NCI-H1048 (cell line): ENCODE measurements at places on chromosomes 16 and 17.

GRCh38 chr16:50550866-50551641, 2.9 kb downstream of the NKD1 start:
- DNase-seq, result no peak

GRCh38 chr16:22888791-22889190, 74.8 kb downstream of the HS3ST2 start:
- DNase-seq, result no peak

DNA sequence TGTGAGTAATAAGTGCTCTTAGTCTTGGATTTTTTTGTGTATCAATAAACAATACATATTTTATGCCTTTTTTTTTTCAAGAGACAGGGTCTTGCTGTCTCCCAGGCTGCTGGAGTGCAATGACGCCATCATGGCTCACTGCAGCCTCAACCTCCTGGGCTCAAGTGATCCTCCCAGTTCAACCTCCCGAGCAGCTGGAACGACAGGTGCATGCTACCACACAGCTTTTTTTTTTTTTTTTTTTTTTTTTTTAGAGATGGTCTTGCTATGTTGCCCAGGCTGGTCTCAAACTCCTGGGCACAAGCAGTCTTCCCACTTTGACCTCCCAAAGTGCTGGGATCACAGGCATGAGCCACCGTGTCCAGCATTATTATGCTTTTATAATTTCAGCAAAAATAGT, 13.0 kb downstream of the ACSF2 start:
- no peak for DNase-seq

DNA sequence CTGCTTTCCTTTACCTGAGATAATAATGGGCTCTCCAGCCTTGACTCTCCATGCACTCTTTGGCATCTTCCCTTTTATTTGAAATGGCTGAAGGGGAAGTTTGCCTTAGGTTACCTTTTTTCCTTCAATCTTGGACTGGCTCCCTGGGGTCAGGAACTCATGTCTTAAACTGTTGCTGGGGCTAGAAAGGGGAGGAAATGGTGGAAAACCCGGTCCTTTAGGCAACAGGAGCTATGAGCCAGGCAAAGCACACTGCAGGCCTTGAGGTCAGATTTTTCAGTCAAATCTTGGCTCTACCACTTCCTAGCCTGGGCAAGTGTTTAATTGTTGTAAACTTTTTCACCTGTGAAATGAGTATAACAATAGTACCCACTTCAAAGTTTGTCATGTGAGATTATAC, 30.2 kb downstream of the MINK1 start:
- no peak for DNase-seq

- no peak for DNase-seq
Observed at GRCh38 chr17:41301916-41302901, at the start of gene KRTAP29-1. Gene KRTAP29-1 (minus strand): TSS chr17:41302851. CDS start chr17:41302851, 0 bp downstream.

GRCh38 chr17:72687886-72688285, 404.6 kb downstream of the SLC39A11 start:
- DNase-seq, result no peak

DNA sequence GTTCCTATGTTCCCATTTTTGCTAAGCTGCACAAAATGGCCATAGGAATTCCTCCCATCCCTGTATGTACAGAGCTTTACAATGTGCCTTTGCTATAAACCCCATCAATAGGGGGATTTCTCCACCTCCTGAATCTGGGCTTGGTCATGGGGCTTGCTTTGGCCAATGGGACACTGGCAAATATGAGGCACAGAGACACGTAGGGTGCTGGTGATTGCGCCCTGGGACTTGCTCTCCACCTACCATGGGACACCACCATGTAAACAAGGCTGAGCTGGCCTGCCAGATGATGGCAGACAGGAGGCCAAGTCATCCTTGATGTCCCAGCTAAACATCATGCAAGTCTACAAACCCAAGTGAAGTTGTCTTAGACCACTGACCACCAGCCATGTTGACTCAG, 15.3 kb upstream of the ALDH3A1 start:
- DNase-seq, result no peak

- DNase-seq, result no peak
Observed at GRCh38 chr16:67593288-67593687, 31.0 kb downstream of the CTCF start.

DNA sequence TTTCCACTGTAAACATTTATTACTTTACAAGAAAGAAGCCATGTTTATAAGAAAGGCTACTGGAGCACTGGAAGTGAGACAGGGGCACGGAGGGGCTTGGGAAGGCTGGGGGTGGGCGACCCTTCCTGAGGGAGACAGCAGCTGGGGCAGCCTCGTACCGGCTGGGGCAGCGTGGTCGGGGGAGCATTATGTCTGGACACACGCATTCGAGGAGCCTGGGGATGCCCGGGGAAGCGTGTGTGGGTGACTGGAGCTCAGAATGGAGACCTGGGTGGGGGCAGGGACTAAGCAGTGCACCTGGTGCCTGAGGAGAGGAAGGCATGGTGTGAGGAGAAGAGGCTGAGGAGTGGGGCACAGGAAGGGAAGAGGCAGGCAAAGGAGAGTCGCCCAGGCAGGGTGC, 64.5 kb downstream of the SRCIN1 start:
- DNase-seq, result no peak

DNA sequence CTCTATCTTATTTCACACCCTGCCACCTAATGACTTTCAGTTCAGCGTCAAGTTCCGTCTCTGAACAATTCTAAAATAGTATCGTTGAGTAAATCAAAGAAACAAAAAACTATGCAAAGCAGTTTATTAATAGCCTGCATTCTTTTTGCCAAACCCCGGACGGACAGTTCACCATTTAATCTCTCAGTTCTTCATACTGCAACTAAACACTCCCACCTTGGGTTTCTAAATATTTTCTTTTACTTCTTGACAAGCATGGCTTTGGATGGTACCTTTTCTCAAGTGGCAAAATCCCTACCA, 1.2 kb downstream of the MYH11 start:
- no peak for DNase-seq

- DNase-seq, result no peak
Observed at GRCh38 chr16:30744183-30744582, 4.0 kb upstream of the PHKG2 start.

DNA sequence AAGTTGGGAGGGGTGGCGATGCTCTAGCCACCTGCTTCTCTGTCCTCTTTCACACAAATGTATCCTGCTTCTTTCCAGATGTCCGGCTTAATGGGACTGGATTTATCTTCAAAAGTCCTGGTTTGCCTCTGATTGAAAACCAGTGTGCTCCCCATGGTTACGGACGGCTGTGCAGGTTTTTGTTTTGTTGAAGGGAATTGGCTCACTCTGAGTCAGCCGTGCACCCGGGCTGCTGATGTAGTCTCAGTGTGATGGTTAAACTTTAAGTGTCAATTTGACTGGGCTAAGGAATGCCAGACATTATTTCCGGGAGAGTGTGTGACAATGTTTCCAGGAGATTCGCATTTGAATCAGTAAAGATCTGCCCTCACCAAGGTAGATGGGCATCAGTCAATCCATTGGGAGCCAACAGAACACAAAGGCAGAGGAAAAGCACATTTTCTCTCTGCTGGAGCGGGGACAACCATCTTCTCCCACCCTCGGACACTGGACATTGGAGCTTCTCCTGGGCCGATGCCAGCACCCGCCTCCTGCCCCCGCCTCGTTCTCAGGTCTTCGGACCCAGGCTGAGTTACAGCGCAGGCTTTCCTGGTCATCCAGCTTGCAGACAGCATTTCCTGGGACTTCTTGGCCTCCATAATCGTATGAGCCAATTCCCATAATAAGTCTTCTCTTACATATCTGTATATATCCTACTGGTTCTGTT, 126.9 kb upstream of the TNRC6C start:
- DNase-seq, result no peak

GRCh38 chr16:6690741-6691140, 641.9 kb upstream of the RBFOX1 start:
- DNase-seq, result no peak

GRCh38 chr17:68441070-68441770, 16.1 kb downstream of the WIPI1 start:
- no peak for DNase-seq
